ENCODE measurements at places on chromosomes 1 and 21.

DNA sequence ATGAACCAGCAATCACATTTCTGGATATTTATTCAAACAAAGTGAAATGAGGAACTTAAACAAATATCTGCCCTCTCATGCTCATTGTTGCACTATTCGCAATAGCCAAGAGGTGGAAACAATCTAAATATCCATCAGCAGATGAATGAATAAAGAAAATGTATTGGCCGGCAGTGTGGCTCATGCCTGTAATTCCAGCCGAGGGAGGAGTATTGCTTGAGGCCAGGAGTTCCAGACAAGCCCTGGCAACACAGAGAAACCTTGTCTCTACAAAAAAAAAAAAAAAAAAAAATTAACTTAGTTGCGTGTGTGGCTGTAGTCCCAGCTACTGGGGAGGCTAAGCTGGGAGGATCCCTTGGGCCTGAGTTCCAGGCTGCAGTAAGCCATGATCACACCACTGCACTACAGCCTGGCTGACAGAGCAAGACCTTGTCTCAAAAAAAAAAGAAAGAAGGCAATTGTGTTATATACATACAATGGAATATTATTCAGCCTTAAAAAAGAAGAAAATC, 191.4 kb downstream of the AKT3 start:
- DNase-seq, result no peak

GRCh38 chr1:210796421-210796820, 337.5 kb downstream of the KCNH1 start:
- DNase-seq, result no peak

DNA sequence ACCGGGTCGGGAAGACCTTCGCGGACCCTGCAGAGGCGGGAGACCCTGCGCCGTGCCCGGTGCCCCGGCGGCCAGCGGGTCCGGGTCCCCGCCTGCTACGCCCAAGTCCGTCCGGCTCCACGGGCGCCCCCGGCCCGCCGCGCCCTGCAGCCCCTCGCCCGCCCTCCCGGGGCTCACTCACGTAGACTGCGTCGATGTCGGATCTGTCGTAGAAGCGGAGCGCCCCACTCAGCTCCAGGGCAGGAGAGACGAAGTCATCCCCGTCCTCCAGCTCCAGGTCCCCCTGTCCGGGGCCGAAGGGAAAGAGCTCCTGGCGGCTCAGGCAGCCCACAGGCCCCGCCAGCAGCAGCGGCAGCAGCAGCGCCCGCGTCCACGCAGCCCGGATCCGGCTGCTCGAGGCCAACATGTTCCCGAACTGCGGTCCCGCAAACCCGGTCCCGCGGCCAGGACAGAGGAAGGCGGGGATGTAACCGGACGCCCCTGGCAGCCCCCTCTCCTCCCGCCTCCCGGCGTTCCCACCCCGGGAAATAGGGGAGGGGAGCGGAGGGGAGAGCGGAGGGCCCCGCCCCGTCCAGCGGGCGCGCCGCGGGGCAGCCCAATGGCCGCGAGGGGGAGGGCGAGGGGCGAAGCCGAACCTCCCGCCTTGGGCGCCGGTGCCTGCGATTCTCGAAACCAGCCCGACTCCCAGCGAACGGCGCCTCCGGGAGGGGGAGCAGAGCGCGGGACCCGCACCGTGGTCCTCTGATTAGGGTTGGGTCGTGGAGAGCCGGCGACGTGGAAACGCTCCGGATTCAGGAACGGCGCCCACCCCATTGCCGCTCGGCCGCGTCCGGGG, at the start of gene NID1:
NID1 (minus strand) TSS at position 417 of the 835 bp plus-strand sequence; CDS start at position 406, 11 bp downstream.
- DNase-seq, result peak; percentile 10

DNA sequence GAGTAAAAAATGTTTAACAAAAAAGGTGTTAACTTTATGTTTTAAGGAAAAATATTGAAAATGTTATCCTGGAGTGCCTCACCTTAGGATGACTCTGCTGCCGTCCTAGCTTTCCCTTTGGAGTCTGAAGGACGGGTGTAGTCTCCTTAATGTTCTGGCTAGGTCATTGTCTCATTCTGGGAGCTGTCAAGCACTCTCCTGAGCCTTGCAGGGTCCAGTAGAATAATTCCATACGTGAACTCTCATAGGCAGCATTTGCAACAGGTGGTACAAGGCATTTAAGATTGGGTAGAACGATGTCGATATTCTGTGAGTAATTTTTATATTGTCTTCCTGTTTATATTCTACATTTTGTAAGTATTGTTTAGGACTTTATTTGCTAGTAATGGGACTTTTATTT, 283.6 kb upstream of the C1orf105 start:
- DNase-seq, result no peak

- DNase-seq, result peak; percentile 14
These were observed 679 bp downstream of the ABL2 start for GRCh38 chr1:179228783-179229213.

GRCh38 chr1:16175610-16176553, 20.0 kb upstream of the EPHA2 start:
- DNase-seq, result no peak

DNA sequence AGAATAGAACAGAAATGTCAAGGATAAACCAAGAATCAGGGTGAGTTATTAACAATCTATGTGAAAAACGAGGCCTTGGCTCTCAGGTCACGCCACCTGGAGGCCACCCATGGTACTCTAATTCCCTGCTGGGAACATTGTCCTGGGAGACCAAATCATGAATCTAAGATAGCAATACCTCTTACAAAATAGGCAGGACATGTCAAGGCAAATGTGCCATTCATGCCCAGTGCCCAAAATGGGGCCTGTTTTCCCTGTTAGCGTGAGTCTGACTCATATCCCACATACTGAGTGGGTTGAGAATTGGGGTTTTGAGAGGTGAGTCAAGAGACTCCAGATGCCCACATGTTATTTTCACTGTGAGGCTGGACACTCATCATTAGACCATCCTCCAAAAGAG, 380.8 kb downstream of the HHIPL2 start:
- peak; percentile 9 for DNase-seq

GRCh38 chr1:212557739-212558692, 50.5 kb upstream of the ATF3 start:
- DNase-seq, result no peak

GRCh38 chr1:188594542-188595235, 1765.9 kb downstream of the PLA2G4A start:
- no peak for DNase-seq

DNA sequence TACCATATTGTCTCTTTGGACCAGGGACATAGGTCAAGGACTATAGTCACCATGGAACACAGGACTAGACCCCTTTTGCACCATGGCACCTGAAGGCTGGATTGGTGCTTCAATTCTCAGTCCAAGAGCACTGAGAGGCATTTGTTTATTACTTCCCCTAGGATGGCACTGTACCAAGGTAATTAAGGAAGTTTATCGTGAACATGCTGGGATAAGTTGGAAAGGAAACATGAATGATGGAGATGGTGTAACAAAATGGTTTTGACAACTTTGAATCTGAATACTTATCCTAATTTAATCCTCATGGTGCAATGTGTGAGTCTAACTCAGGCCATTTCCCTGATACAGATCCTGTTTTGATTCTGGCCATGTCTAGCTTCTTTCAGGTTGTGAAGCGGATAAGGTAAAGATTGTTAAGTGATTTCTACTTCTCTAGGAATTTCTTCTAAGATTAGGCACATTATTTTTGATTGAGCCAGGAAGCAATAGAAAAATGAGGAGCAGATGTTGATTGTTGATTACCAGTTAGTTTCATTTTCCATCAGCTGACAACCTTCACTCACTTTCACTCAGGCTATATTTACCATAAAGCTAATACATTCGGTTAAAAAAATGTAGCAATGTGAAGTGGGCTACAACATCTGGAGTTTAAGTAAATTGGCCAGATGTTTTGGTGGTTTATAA, 37.3 kb upstream of the SIPA1L2 start:
- DNase-seq, result no peak

GRCh38 chr1:99749504-99750347, 16.7 kb downstream of the FRRS1 start:
- peak; percentile 22 for DNase-seq

- no peak for DNase-seq
These were observed 90.9 kb downstream of the MATN1 start for GRCh38 chr1:30632481-30632880.

- DNase-seq, result no peak
These were observed 78.0 kb downstream of the HLX start for GRCh38 chr1:220957233-220957605.

GRCh38 chr1:154578058-154578418, 10.5 kb downstream of the CHRNB2 start:
- no peak for DNase-seq

DNA sequence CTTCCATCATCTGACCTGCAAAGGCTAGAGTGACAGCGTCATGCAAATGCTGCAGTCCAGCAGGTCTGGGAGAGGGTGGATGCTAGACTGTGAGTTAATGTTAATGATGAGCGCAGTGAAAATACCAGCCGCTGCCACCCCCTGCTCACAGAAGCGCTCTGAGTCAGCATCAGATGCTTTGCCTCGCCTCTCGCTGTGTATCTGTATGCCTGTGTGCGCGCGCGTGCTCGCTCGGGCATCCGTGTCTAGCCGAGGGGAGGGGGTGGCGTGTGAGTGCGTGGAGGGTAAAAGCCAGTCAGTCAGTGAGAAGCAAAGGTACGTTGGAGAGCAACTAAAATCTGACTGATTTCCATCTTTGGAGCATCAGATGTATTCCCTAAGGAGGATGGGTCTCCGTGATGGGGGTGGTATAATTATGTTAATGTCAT, 858.7 kb downstream of the USP25 start:
- DNase-seq, result no peak

- no peak for DNase-seq
These were observed 124.3 kb downstream of the ETS2 start for GRCh38 chr21:38930066-38930465.

- peak; percentile 34 for DNase-seq
These were observed 1.0 kb upstream of the EPS15 start for GRCh38 chr1:51519865-51520699.
